ENCODE measurements at places on chromosomes 3 and 15. TPM values are rescaled to one million over a fixed set of nuclear protein-coding genes. Genes with fewer than 3 reads are reported as not detected.

GRCh38 chr3:172367205-172368105 is 80.8 kb downstream of the GHSR start:
- no peaks in the 10 kb centered on the region for H3K4me1 ChIP-seq
- no peak for DNase-seq
- peaks cover 6% of the 10 kb centered on the region for H3K36me3 ChIP-seq
- no peaks in the 10 kb centered on the region for H3K27me3 ChIP-seq
- H3K27ac ChIP-seq = no peak overlapping the region
- no peak overlapping the region for H3K4me3 ChIP-seq

- peaks cover 33% of the 10 kb centered on the region for H3K27me3 ChIP-seq
- no peaks in the 10 kb centered on the region for H3K4me1 ChIP-seq
- H3K36me3 ChIP-seq = no peaks in the 10 kb centered on the region
- no peak overlapping the region for H3K4me3 ChIP-seq
Measured at GRCh38 chr3:53524566-53524965, 30.2 kb downstream of the CACNA1D start.

GRCh38 chr15:74400915-74401757 is 32.6 kb downstream of the SEMA7A start:
- no peaks in the 10 kb centered on the region for H3K36me3 ChIP-seq
- peaks cover 78% of the 10 kb centered on the region for H3K4me1 ChIP-seq
- no peaks in the 10 kb centered on the region for H3K27me3 ChIP-seq
- DNase-seq = peak; percentile 42

- H3K4me1 ChIP-seq = peaks cover 75% of the 10 kb centered on the region
- H3K27me3 ChIP-seq = no peaks in the 10 kb centered on the region
- H3K4me3 ChIP-seq = peak overlapping the region; percentile 70
- H3K36me3 ChIP-seq = peaks cover 60% of the 10 kb centered on the region
- DNase-seq = no peak
- peak overlapping the region; percentile 93 for H3K27ac ChIP-seq
Measured at GRCh38 chr3:128803307-128803706, 76.1 kb upstream of the ACAD9 start.

GRCh38 chr3:42525736-42526345 is 23.4 kb downstream of the VIPR1 start:
- H3K27me3 ChIP-seq = no peaks in the 10 kb centered on the region
- peaks cover 11% of the 10 kb centered on the region for H3K36me3 ChIP-seq
- H3K4me1 ChIP-seq = peaks cover 48% of the 10 kb centered on the region
- no peak overlapping the region for H3K4me3 ChIP-seq
- DNase-seq = no peak

DNA sequence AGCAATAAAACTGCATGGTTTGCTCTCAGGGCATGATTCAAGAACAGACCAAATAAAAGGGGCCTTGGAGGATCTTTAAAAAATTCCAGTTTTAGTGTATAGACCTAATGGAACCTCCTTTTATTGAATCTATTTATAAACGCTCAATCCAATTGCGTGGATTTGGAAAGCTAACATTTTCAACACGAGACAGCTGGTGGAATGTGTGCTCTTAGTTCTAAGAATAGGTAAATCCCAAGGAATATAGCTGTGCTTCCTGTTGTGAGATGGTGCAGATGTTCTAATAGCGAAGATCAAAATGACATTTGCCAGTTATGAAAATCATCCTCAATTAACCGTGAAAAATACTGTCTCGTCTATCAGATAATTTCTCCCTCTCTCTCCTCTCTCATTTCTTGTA is 192.5 kb downstream of the ATP10A start:
- peaks cover 23% of the 10 kb centered on the region for H3K27me3 ChIP-seq
- no peaks in the 10 kb centered on the region for H3K36me3 ChIP-seq
- no peak for DNase-seq

DNA sequence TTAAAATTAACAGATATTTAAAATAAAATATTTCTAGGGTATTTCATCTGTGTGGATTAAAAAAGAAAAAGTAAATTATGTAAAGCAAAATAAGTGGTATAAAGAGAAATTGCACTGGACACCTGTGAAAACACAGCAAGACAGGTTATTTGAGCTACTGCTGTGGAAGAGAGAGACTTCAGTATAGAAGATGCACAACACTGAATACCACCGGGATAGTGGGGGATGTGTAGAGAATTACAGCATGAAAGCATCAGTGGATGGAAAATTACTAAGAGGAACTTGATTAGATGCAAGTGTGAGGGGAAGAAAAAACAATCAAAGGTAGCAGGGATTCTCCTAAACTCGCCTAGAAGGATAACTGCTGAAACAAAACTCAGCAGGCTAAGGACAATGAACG is 1242.5 kb upstream of the GBE1 start:
- H3K4me1 ChIP-seq = no peaks in the 10 kb centered on the region
- no peak overlapping the region for H3K4me3 ChIP-seq
- no peak overlapping the region for H3K27ac ChIP-seq
- DNase-seq = no peak

- peaks cover 2% of the 10 kb centered on the region for H3K27me3 ChIP-seq
- no peak overlapping the region for H3K27ac ChIP-seq
- H3K4me1 ChIP-seq = peaks cover 6% of the 10 kb centered on the region
- H3K4me3 ChIP-seq = no peak overlapping the region
- no peaks in the 10 kb centered on the region for H3K36me3 ChIP-seq
- DNase-seq = no peak
Measured at GRCh38 chr3:190305406-190305805, 16.8 kb downstream of the CLDN1 start.

DNA sequence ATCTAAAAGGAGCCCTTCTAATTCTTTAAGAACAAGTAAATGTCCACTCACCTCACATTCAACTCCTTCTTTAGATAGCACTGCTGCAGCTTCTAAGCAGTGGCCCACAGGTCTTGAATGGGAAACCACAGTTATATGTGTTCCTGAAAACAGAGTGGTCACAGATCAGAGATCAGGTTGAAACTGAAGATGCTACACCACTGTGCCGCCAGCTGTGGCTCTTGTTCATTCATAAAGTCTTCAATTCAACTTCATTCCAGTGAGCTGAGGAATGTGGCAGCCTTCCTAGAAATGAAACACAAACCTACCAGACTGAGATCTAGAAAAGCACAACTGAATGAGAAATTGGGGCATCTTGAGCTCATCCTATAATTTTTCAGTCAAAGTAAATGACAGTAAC is 4.0 kb downstream of the PDHB start:
- peaks cover 61% of the 10 kb centered on the region for H3K36me3 ChIP-seq
- no peaks in the 10 kb centered on the region for H3K27me3 ChIP-seq
- no peak for DNase-seq
- peaks cover 30% of the 10 kb centered on the region for H3K4me1 ChIP-seq

GRCh38 chr15:48507416-48508065 is 138.0 kb downstream of the FBN1 start:
- H3K4me3 ChIP-seq = no peak overlapping the region
- peaks cover 1% of the 10 kb centered on the region for H3K27me3 ChIP-seq
- no peaks in the 10 kb centered on the region for H3K36me3 ChIP-seq
- no peak for DNase-seq
- no peak overlapping the region for H3K27ac ChIP-seq
- no peaks in the 10 kb centered on the region for H3K4me1 ChIP-seq

GRCh38 chr15:101175401-101175800 is 76.4 kb downstream of the CHSY1 start:
- no peaks in the 10 kb centered on the region for H3K27me3 ChIP-seq
- no peak overlapping the region for H3K4me3 ChIP-seq
- peaks cover 59% of the 10 kb centered on the region for H3K36me3 ChIP-seq
- H3K27ac ChIP-seq = no peak overlapping the region

GRCh38 chr3:144923046-144923775 is 951.6 kb downstream of the DIPK2A start:
- DNase-seq = no peak
- no peaks in the 10 kb centered on the region for H3K36me3 ChIP-seq
- no peaks in the 10 kb centered on the region for H3K27me3 ChIP-seq
- no peak overlapping the region for H3K4me3 ChIP-seq

- H3K27ac ChIP-seq = no peak overlapping the region
- H3K36me3 ChIP-seq = no peaks in the 10 kb centered on the region
- no peak overlapping the region for H3K4me3 ChIP-seq
- H3K27me3 ChIP-seq = peaks cover 6% of the 10 kb centered on the region
- DNase-seq = no peak
Measured at GRCh38 chr3:17954801-17955200, 212.4 kb upstream of the TBC1D5 start.

GRCh38 chr3:113948015-113948917 is 453 bp downstream of the ZDHHC23 start:
- H3K4me1 ChIP-seq = peaks cover 15% of the 10 kb centered on the region
- peak overlapping the region; percentile 57 for H3K4me3 ChIP-seq
- H3K27me3 ChIP-seq = peaks cover 34% of the 10 kb centered on the region
- peak; percentile 31 for DNase-seq

- no peak overlapping the region for H3K4me3 ChIP-seq
- DNase-seq = no peak
- no peak overlapping the region for H3K27ac ChIP-seq
- H3K4me1 ChIP-seq = no peaks in the 10 kb centered on the region
Measured at GRCh38 chr3:117630885-117631284, 921.3 kb downstream of the TUSC7 start.

DNA sequence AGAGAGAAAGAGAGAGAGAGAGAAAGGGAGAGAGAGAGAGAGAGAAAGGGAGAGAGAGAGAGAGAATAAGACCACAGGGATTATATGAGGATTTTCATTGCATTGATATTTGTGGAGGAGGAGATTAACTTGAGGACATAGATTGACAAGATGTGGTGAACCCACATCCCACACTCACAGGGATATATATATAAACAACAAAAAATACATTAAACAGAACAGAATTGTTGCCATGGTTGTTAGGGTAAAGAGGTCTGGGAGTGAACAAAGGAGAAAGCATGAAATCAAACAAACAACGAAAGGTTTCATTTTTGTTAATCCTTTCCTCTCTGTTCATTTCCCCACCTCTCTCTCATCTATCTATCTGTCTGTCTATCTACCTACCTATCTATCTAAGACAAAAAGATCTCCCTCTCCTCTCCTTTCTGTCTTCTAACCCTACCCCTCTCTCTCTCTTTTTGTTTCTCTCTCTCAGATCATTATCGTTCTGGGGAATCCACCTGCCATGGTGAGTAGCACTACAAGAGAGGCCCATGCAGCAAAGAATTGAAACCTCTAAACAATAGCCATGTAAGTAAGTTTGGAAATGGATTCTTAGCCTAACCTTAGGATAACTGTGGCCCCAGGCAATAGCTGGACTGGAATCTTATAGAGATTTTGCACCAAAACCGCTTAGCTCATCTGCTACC is 280.9 kb downstream of the RAP2B start:
- H3K4me3 ChIP-seq = no peak overlapping the region
- H3K4me1 ChIP-seq = peaks cover 15% of the 10 kb centered on the region
- no peak for DNase-seq
- no peaks in the 10 kb centered on the region for H3K36me3 ChIP-seq

- H3K4me1 ChIP-seq = peaks cover 46% of the 10 kb centered on the region
- no peak overlapping the region for H3K4me3 ChIP-seq
- peak; percentile 47 for DNase-seq
- H3K27ac ChIP-seq = no peak overlapping the region
Measured at GRCh38 chr15:64251121-64251520, 88.3 kb upstream of the PPIB start.

GRCh38 chr3:197038679-197039462 is 9.3 kb upstream of the MELTF start:
- H3K4me1 ChIP-seq = no peaks in the 10 kb centered on the region
- no peak overlapping the region for H3K4me3 ChIP-seq
- no peak overlapping the region for H3K27ac ChIP-seq
- peaks cover 2% of the 10 kb centered on the region for H3K36me3 ChIP-seq
- H3K27me3 ChIP-seq = peaks cover 7% of the 10 kb centered on the region

DNA sequence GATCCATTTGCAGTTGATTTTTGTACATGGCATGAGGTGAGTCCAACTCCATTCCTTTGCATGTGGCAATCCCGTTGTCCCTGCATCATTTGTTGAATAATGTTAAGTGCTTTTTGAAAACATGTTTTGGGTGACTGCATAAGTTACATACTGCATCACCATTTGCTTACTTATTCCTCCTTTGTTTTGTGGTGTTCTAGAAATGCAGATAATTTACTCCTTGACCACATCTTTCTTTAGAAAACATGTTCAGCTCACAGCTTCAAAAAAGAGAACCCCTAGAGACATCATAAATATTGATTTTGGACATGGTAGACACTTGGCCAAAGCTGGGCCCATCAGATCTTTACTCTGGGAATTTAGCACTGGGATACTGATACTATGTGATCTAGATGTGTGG is 135.3 kb upstream of the DAZL start:
- no peak overlapping the region for H3K4me3 ChIP-seq
- no peak overlapping the region for H3K27ac ChIP-seq
- no peaks in the 10 kb centered on the region for H3K4me1 ChIP-seq
- no peaks in the 10 kb centered on the region for H3K36me3 ChIP-seq

- no peaks in the 10 kb centered on the region for H3K36me3 ChIP-seq
- no peak overlapping the region for H3K27ac ChIP-seq
- DNase-seq = no peak
- H3K4me3 ChIP-seq = no peak overlapping the region
- no peaks in the 10 kb centered on the region for H3K4me1 ChIP-seq
Measured at GRCh38 chr15:100180921-100181320, 160.9 kb downstream of the ADAMTS17 start.

DNA sequence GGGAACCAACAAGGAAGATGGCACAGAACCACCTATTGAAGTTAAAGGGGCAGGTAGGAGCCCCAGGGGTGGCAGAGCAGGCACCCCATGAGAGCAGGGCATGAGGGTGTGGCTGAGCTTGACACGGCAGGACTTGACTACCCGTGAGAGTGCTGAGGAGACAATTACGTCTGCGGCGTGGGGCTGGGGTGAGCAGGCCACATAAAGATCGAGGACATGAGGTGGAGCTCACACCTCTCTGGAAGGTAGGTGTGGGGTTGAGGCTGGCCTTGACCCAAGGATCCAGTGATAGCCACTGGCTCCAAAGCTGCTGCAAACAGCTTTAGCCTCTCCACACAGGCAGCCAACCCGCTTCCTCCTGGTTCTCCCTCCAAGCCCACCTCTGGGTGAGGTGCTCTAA is 64.5 kb downstream of the PCSK6 start:
- no peak overlapping the region for H3K4me3 ChIP-seq
- H3K36me3 ChIP-seq = no peaks in the 10 kb centered on the region
- peaks cover 6% of the 10 kb centered on the region for H3K27me3 ChIP-seq
- H3K4me1 ChIP-seq = no peaks in the 10 kb centered on the region
- no peak for DNase-seq

- H3K4me3 ChIP-seq = no peak overlapping the region
- peaks cover 5% of the 10 kb centered on the region for H3K4me1 ChIP-seq
- H3K27me3 ChIP-seq = peaks cover 20% of the 10 kb centered on the region
- DNase-seq = no peak
- no peaks in the 10 kb centered on the region for H3K36me3 ChIP-seq
Measured at GRCh38 chr15:80568298-80568697, 126.8 kb upstream of the ABHD17C start.

GRCh38 chr3:170391108-170391507 is 27.6 kb upstream of the CLDN11 start:
- H3K27ac ChIP-seq = no peak overlapping the region
- no peak for DNase-seq
- no peak overlapping the region for H3K4me3 ChIP-seq
- no peaks in the 10 kb centered on the region for H3K27me3 ChIP-seq
- peaks cover 29% of the 10 kb centered on the region for H3K36me3 ChIP-seq
- H3K4me1 ChIP-seq = no peaks in the 10 kb centered on the region

- H3K4me3 ChIP-seq = no peak overlapping the region
- H3K27ac ChIP-seq = no peak overlapping the region
- H3K36me3 ChIP-seq = no peaks in the 10 kb centered on the region
- DNase-seq = no peak
- H3K27me3 ChIP-seq = no peaks in the 10 kb centered on the region
Measured at GRCh38 chr3:164476631-164477030, 601.7 kb downstream of the SI start.

The PPP2R3A gene
- total RNA-seq = not detected

The CADPS gene
- not detected for total RNA-seq

The PLA1A gene
- total RNA-seq = not detected

The FEZF2 gene
- total RNA-seq = not detected

The SERPINI1 gene
- total RNA-seq = 3.1 TPM

The C3orf18 gene
- total RNA-seq = 14.6 TPM

The OR5K2 gene
- not detected for total RNA-seq
